ENCODE measurements at places on chromosomes 5 and 9.

DNA sequence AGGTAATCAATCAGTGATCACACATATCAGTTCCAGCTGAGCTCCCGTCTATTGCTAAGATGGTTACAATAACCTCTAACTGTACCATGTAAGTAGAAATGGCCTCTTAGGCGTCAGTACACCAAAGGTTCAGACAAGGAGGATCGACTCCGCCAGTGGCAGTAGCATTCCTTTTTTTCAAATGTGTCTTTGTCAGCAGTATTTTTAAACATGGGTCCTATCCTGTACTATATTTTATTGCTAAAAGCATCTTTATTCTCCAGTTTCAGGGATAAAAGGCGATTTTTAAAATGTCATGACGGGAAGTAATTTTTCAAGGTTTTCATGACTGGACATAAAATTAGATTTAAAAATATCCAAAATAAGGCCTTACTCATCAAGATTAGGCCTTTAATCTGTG, 64.8 kb upstream of the TBCA start:
- no peak for DNase-seq

DNA sequence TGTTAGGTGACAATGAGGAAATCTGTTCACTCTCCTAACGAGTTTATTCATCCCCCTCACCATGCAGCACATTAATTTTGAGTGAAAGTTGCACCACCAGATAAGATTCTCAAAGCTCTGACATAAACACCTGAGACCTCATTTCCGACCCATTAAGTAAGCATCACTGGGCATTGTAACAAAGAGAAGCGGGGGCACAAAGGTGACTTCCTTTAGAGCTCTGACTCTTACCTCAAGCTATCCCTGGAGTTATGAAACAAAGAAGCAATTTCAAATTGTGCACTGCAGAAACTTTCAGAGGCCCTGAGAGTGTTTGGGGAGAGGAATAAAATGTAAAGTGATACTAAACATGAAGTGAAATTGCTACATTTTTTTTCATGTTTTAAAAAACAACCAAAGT, 29.5 kb downstream of the C5orf15 start:
- peak; percentile 9 for DNase-seq

DNA sequence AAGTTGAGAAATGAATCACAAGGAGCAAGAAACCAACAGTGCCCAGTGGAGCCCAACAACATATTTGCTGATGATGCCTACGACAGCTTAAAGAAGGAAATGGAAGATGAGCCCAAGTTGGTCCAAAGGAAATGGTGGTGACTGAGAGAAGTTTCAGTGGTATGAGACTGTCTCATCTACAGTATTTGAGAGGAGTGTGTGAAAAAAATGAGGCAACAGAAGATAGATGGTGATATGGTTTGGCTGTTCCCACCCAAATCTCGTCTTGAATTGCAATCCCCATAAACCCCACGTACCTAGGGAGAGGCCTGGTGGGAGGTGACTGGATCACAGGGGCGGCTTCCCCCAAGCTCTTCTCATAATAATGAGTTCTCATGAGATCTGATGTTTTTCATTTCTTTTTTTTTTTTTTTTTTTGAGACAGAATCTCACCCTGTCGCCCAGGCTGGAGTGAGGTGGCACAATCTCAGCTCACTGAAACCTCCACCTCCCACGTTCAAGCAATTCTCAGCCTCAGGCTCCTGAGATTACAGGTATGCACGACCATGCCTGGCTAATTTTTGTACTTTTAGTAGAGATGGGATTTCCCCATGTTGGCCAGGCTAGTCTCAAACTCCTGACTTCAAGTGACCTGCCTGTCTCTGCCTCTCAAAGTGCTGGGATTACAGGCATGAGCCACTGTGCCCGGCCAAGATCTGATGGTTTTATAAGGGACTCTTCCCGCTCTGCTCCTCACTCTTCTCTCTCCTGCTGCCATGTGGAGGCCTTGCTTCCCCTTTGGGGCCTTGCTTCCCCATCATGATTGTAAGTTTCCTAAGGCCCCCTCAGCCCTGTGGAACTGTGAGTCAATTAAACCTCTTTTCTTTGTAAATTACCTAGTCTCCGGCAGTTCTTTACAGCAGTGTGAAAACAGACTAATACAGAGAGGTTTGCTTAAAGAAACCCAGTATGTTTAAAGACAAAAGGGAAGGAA, 30.2 kb downstream of the EFCAB9 start:
- DNase-seq = no peak

DNA sequence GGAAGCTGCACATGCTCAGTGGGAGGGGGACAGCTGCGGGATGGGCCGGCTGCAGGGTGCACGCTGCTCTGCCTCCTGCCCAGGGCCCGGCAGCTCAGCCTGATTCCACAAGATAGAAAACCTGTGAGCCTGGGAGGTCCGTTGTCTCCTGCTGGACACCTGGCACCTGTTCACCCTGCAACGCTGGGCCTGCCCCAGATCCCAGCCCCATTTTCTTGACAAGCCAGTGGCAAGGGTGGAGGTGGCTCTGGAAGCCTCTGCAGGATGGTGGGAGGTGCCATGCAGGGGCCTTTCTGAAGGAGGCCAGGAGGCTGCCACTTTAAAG, 68.1 kb upstream of the RNF130 start:
- no peak for DNase-seq

DNA sequence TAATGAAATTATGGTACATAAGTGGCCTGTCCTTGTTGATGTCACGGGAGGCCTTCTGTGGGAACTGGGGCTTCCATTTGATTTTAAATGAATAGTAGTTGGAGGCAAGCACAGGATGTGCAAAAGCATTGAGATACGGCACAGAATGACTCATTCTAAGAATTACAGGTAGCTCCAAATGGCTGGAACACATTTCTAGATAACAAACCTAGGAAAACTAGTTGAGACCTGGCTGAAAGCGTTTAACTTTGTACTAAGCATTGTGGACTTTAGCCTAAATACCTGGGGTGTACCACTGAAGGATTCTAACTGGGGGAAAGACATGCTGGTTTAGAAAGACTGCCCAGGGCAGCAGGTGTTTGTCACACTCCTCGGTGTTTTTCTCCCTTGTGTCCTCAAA, 9.4 kb downstream of the SKP2 start:
- DNase-seq = no peak

DNA sequence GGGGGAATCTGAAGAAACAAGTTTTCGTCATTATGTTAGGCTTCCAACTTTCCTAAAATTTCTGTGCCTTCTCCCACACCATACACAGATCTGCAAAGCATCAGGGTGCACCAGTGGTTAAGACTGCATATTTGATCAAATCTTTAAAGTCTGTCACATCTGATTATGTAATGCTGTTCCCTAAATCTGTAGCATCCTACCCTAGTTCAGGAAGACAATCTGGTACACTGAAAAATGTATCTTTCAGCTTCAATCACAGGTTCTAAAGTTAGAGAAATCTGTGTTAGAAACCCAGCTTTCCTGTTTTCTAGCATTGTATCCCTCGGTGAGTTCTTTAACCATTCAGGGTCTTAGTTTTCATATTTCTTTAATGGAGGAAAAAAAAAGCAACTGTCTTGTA, 3.9 kb downstream of the SSBP2 start:
- no peak for DNase-seq

DNA sequence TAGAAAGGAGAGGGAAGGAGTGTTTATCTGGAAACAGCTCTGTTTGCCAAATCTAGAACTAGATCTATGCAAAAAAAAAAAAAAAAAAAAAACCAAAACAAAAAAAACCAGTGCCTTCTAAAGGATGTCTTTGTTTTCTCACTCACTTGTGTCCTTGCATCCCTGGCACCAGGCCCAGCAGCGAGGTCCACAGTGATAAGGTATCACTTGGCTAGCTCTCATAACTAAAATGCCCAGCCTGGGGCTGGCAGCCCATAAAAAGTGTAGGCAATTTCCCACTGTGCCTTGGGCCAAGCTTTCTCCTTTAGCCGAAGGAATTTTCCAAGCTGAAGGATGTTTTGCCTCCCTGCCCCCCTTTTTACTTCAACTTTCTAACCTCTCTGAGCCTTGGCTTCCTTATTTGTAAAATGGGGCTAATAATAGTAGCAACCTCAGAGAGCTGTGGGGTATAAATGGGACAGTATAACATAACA, 20.8 kb downstream of the RGS3 start:
- no peak for DNase-seq

- no peak for DNase-seq
Measured at GRCh38 chr9:26812217-26812616, 80.4 kb downstream of the CAAP1 start.

- peak; percentile 27 for DNase-seq
Measured at GRCh38 chr5:141747152-141748141, 65.4 kb upstream of the ARAP3 start.

GRCh38 chr9:20650750-20651299, 28.5 kb upstream of the MLLT3 start:
- no peak for DNase-seq

- no peak for DNase-seq
Measured at GRCh38 chr5:33788922-33789566, 102.7 kb downstream of the ADAMTS12 start.

GRCh38 chr5:111753884-111754589, 3.0 kb downstream of the NREP start:
- no peak for DNase-seq

GRCh38 chr9:23740531-23740930, 85.5 kb downstream of the ELAVL2 start:
- no peak for DNase-seq

DNA sequence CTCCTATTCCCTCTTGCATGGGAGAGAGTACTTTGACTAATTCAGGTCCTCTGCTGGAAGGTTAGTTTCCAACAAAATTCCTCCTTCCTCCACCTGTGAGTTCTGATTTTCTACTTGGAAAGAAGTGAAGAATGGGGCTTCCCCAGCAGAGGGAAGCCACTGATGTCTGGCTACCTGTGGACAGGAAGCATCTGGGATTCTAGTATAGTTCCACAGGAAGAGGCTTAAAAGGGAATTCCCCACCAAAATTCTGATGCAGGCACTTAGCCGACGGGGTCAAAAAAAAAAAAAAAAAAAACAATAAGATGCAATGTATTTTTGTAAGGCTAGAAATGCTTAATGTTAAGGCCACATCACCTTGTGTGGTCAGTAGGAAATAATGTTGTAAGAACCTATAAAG, 33.4 kb downstream of the PCDHGC5 start:
- no peak for DNase-seq

GRCh38 chr5:52139888-52140615, 647.7 kb upstream of the ITGA1 start:
- DNase-seq = no peak

DNA sequence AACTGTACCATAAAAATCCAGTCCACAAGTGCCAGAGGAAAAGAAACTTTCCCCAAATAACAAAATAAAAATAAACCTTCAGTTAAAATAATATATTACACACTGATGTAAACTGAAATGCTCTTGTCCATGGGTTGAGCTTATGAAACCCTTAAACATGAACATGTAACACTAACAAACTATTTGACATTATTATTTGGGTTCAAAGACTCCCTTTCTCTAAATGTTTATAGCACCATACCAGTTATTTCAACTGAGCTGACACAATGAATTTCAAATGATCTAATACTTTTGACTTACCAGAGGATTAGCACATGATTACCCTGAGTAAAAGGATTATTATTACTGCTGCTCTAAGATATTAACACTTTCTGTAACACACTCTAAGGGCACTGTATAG, 251.1 kb downstream of the BNC2 start:
- no peak for DNase-seq

DNA sequence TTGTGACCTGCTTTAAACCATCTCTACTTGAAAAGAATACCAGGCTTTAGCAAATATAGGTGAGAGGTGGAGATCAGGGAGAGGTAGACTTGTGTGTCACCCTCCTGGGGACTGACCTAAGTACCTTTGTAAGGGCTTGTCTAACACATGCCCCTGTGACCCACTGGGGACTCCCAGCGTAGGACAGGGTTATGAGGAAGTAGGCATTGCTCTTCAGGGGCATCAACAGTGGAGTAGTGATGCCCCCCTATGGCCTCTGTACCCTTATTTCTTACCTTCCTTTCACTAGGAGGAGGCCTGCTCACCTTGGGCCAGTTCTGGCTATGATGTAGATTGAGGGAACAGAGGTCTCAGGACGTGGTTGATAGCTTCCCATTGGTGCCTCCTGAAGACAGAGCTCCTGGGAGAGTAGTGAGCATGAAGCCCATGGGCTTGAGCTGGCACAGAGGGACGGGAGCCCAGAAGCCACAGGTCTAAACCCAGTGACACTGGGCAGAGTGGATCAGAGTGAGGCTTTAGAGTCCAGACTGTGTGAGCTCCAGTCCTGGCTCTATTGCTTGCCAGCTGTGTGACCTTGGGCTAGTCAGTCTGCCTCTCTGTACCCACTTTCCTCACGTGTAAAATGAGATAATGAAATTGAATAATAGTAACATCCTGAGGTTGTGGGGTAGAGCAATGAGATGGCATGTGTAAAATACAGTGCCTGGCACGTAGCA, 191.7 kb downstream of the AOPEP start:
- DNase-seq = peak; percentile 48

- DNase-seq = no peak
Measured at GRCh38 chr5:75142566-75143136, 90.3 kb upstream of the GCNT4 start.

- DNase-seq = peak; percentile 1
Measured at GRCh38 chr9:14400658-14400995, 86.7 kb upstream of the NFIB start.

GRCh38 chr9:6816581-6816980, 58.8 kb downstream of the KDM4C start:
- no peak for DNase-seq

Data from PC-9 (cell line).